ENCODE measurements at places on chromosomes 3 and 15.

DNA sequence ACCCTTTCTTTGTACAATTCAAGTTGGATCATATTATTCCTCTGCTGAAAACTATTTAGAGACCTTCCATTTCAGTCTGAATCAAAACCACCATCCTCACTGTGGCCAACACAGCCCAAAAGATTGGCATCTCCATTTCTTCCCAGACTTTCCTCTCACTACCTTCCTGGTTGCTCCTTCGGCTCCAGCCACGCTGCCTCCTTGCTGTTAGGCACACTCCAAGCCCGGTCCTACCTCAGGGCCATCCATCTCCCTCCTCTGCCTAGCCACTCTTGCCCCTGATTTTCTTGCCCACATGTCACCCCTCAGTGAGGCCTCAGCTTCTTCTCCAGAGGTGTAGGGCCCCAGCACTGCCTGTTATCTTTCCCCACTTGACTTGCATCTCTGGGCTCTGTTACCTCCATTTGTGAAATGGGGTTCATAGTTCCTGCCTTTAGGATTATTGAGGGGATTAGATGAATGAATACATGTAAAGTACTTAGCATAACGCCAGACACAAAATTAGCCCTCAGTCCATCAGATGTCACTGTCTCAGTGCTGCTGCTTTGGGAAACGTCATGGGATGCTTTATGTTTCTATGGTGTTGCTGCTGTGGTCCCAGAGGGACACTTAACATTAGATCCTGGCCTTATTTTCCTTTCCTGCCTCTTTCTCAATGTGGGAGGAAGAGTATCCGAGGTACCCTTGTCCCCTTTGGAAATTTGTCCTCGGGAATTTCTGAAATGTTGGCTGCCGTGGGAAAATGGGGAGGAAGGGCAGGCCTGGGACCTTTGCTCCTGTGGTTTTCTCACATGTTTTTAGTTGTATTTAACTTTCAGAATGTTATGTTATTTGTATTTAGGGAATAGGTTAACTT is 31.3 kb downstream of the SNRK start:
- no peak for DNase-seq

DNA sequence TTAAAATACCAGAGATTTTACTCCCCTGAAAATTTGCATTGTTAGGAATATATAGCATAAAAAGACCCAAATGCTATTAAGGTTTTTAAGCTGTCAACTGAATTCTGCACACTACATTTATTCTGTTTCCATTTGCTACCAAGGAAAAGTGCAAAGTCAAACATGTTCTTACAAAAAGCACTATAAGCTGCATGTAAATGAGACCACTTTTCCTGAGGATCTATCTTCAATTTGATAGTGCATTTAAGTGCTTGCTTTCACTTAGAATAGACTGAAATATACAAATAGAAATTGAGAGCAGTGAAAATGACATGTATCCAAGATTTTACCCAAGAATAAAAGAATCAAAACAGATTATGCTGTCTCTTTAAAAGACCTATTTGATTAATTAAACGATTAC is 1216.2 kb downstream of the ROBO2 start:
- no peak for DNase-seq

DNA sequence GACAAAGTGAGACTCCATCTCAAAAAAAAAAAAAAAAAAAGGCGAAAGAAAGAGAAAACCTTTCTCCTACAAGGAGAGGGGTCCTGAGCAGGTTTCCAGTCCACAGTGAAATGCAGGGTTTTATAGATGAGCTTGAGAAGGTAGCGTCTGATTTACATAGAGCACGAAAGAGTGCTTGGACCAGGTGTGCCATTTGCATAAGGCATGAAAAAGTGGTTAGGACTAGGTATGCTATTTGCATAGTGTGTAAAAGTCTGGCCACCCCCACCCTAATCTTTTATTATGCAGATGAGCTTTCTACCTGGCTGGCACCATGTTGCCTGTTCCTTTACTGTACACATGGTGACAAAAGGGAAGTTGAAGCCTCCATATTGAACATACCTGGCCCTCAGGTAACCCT is 13.6 kb upstream of the RNU6-1 start:
- no peak for DNase-seq

DNA sequence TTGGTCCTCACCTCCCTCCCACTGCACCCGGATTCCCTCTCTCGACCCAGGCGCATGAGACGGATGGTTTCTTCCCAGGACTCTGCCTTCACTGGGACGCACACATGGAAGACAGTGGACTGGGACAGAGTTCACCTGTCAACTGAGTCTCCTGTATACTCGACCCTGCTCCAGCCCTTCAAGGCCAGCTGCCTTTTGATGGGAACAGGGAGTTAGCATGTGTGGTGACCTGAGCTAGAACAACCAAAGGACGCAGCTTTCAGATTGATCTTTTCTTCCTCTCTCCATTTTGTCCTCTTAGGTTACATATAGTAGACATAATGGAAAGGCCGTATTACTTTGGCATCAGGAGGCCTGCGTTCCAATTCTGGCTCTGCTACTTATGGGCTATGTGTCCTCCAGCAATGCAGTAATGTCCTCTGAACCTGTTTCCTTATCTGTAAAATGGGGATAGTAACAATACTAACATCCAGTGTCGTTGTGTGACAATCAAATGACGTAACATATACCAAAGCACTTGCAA is 94.1 kb downstream of the PEX5L start:
- no peak for DNase-seq

DNA sequence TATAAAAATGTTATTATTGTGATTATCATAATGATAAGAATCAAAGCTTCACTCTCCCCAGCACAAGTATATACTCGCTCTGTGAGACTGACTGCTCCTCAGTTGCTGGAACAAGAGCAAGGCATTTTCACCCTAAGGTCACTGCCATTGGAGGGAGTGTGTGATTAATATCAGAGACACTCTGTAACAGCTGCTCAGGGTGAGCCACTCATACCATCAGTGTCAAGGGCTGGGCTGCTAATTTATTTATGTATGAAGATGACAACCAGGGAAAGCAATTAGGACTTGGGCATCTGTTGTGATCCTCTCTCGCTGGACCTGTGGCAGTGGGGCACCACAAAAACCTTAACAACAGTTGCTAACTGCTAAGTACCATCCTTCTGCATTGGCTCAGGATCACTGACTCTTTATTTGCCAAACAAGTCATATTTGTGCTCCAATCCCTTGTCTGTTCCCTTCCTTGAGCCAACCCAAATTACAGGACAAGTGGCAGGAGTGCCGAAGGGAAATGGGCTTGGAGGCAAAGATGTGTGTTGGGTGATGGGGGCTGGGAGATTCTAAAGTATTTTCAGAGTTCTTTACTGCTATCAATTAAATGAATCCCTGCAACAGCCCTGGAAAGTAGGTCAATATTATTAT is 297.5 kb upstream of the STT3B start:
- no peak for DNase-seq

DNA sequence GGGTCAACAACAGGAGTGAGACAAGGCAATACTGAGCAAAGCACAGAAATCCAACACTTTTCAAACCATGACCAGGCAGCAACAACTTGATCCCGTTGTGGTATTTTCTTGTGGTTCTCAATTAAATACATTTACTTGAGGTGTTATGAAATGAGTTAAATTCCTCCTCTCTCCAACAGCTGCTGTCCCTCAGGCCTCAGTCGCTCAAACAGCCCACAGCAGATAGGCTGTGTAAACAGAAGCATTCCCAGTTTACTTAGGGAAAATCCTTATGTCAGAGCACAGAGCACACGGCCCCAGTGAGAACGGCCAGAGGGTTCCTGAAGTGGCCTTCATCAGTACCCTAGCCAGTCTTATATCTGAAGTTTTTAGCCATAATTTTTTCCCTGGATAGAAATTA is 359.9 kb downstream of the AGBL1 start:
- DNase-seq = no peak

DNA sequence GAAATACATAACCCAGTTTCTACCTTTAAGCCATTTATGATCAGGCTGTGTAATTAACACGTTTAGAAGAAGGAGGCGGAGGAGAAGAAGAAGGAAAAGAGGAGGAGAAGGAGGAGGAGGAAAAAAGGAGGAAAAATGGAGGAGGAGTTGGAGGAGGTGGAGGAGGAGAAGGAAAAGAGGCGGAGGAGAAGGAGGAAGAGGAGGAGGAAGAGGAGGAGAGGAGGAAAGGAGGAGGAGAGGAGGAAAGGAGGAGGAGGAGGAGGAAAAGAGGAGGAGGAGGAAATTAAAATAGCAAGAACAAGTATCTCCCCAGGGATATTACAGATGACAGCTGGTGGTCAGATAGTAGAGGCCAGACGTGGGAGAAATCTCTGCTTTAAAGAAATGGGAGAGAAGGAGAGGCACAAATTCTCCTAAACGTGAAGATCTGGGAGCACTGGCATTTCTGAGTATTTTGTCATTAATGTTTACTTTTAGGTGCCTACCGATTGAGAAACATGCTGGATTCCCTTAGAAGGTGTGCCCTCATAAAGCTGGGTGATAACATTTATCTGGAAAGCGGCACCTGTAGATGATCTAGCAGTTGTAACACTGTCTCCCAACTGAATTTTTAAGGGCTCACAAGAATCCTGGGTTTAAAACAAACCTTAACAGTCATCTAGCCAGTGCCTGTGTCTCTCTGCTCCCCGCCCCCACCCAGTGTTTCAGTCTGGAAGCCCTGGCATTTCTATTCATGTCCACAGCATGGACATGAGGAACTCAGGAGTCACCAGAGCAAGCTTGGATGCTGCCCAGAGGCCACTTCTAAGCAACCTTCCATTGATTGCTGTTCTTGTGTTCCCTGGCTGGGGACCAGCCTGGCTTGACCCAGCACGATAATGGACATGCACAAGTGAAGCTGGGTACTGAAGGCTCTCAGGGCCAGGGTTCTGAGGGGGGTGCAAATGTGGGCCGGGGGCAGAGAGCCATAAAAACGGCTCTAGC is 75.2 kb downstream of the CHRNA7 start:
- no peak for DNase-seq

DNA sequence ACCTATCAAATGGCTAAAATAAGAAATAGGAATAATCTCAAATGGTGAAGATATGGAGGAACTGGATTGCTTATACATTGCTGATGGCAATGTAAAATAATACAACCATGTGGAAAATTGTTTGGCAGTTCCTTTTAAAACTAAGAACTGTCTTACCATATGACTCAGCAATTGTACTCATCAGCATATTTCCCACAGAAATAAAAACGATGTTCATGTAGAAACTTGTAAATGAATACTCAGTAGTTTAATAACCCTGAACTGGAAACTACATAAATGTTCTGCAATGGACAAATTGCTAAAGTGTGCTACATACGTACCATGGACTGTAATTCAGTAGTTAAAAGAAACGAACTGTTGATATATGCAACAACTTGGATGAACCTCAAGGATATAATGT is 253.9 kb upstream of the RBMS3 start:
- DNase-seq = no peak

DNA sequence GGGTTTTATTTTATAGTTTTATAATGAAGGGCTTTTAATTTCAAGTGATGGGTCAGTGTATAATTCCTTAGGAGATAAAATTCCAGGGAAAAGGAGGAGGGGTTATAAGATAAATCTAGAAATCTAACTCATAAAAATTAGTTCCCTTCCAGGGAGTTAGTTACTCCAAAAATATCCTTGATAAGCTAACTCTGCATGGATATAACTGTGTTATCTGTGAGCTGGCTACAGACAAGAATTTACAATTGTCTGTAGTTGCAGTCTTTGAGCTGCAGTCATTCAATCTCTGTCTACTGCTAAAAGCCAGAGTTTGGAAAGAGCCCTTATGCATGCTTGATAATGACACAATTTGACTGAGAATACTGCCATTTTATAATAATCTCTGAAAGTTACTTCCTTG is 432.3 kb upstream of the TPRG1 start:
- DNase-seq = no peak

DNA sequence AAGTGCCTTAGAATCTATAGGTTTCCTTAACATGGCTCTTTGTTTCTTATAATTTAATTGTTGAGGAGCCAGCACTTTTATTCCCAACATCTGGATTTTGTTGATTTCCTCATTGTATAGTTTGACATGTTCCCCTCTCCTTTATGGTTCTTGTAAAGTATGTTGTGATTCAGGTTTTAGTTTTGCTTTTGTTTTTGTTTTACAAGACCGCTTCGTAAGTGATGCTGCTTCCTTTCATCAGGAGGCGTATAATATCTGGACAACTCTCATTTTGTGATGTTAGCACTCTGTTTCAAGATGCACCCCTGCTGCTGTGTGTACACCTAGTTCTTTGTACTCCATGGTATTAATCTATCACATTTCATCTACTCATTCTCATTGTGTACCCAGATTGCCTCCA is 48.7 kb downstream of the SLC49A4 start:
- no peak for DNase-seq

GRCh38 chr15:71951134-71951533 is 140.8 kb downstream of the NR2E3 start:
- no peak for DNase-seq

GRCh38 chr15:38930851-38931572 is 366.4 kb upstream of the RASGRP1 start:
- no peak for DNase-seq

DNA sequence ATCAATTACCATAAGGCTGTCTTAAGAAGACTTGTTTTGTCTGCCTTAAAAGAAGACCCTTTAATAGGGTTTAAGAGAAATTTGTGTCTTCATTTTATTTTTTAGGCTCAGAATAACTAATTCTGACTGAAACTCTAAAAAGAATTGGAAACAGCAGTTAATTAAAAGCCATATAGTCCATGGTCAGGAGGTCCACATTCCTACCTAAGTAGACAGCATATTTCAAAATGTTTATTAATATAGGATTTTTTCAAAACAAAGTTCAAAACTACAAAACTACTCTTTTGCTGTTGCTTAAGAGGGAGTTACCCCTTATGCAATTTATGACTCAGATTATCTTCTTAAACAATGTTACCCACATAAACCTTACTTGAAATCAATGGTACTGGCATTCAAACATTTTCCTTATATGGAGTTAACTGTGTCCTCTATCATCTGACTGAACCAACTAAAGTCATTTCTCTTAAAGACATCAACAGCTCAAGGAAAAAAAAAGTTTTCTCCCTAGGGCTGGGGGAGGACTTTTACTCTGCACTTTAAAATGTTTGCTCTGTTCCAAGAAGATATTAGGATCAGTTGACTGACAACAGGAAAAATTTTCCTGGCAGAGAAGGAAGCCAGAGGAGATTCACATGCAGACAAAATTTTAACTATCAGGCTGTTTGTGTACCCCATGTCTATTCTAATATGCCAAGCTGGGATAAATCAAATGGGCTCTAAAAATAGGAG is 56.8 kb upstream of the NANOGP8 start:
- DNase-seq = no peak

DNA sequence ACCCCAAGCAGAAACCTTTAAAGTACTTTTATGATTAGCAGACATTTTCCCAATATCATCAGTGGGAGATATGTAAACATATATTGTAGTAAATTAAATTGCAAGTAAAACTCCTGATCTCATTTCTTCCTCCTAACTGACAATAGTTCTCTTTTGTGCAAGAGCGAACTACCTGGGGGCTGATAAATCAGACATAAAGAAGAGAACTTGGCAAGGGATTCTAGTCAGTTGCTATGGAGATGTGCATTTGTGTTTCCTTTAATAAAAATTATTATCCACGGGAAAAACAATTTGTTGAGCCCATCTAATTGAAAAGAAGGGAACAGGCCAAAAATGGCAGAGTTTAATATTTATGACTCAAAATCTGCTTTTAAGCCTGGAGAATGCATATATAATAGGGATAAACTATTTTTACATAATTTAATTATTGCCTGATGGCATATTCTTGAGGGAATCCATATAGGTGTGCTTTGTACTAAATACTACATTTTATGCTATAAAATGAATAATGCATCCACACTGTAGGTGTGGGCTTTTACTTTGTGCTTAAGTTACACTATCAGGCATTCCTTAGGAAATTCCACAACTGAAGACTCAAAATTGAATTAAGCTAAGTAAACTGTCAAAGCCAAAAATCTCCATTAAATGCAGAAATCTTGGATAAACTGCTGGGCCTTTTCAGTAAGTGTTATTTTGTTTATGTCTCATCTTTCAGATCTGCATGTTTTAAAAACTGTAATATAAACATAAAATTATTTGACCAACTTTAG is 258.1 kb downstream of the ERC2 start:
- DNase-seq = no peak

Data from stimulated activated CD4-positive, alpha-beta T cell treated with anti-CD3 and anti-CD28 coated beads, Interleukin-15, amount 100 ng/mL, for 1 hour (primary cell).